NCI-H2081 treated with DMSO at 0.1 percent for 48 hours (cell line): ENCODE measurements at places on chromosomes 1 and 21.

DNA sequence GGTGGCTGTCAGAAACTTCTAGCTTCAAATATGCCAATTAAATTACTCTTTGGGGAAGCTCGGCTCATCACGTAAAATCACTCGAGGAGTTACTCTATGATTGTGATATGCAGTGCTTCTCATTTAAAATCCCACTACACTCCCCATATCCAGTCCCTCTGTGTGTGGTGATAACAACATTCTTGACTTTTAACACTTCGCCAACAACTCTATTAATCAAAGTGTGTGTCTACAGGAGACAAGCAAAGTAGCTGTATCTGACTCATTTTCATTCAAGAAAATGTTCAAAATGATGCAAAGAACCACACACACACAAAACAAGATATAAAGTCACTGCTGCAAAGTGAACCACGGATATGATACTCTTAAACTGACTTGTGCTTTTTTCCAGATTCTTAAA, 341.3 kb downstream of the DSCAM start:
- no peak for DNase-seq

GRCh38 chr1:87052400-87052799, 138.0 kb downstream of the HS2ST1 start:
- no peak for DNase-seq

- no peak for DNase-seq
Observed at GRCh38 chr1:5993556-5994491, 1.6 kb upstream of the NPHP4 start.

DNA sequence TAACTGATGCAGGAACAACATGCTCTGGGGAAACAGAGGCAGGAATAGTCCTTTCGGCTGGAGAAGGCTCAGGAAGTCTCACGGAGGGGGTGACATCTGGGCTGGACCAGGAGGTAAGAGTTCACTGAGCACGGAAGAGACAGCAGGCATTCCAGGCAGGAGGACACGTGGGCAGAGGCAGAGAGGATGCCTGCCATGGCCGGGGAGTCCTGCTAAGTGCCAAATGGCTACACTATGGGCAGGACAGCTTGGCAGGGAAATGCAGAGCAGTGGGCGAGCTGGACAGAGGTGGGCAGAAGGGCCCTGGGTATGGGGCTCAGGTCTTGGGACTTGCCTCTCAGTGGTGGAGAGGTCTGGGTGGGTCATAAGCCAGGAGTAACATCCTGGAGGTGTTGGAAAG, 17.6 kb downstream of the ALDH4A1 start:
- no peak for DNase-seq

DNA sequence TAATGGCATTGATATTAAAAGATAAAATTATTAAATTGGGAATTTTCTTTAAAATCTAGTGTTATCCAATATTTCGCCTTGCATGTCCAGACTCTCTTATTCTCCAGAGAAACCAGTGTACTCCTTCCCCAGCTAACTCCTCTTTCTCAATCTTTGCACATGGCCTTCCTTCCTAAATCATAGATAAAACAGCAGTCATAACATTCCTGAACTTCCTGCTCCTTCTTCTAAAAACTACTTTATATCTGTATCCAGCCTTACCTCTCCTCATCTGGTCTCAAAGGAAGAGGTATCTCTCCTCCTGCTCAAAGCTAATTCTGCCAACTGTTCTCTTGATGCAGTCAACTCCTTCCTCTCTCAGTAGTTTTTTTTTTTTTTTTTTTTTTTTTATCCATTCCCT, 39.5 kb upstream of the NEK7 start:
- no peak for DNase-seq

GRCh38 chr21:45309069-45309986, 21.6 kb upstream of the POFUT2 start:
- no peak for DNase-seq

GRCh38 chr1:10776190-10776905, 20.1 kb downstream of the CASZ1 start:
- no peak for DNase-seq

DNA sequence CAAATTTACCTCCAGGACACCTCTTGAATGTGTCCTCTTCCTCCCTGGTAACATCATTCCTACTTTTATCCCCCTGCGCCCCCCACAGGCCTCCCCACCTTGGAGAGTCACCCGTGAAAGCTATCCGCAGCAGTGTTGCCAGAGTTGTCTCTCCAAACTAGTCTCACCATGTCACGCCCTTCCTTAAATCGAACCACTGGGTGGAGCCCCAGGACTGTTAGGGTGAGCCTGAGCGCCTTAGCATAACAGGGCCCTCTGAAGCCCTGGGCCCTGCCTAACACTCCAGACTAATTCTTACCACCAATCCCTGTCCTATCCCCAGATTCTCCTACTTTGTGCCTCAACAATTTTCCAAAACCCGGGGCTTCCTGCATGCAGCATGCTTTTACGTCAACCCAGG, 35.0 kb downstream of the HSD3B2 start:
- no peak for DNase-seq

DNA sequence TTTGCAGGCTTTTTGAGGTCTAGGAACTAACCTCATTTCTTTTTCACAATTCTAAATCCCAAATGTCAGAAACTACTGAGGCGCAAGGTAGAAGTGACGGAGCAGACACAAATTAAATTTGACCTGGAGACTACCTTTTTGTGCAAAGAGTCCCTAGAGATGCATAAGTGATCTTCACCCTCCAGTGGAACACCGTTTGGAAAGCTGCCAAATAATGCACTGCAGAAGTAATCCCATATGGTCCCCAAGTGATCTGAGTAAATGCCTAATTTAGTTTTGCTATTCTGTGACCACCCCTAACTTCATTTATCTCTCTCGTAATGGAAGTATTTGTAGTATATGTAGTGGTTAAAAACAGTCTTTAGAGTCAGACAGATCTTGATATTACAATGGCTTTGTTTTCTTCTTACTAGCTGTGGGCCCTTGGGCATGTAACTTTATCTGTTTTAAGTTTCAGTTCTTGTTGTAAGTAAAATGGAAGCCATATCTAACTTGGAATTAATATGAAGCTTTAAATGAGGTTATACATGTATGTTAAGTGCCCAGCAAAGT, 70.4 kb upstream of the IPO9 start:
- DNase-seq: no peak

GRCh38 chr1:26922431-26922729, 837 bp downstream of the NUDC start:
- no peak for DNase-seq

GRCh38 chr1:207040181-207040533, 7.6 kb upstream of the C1orf116 start:
- no peak for DNase-seq

DNA sequence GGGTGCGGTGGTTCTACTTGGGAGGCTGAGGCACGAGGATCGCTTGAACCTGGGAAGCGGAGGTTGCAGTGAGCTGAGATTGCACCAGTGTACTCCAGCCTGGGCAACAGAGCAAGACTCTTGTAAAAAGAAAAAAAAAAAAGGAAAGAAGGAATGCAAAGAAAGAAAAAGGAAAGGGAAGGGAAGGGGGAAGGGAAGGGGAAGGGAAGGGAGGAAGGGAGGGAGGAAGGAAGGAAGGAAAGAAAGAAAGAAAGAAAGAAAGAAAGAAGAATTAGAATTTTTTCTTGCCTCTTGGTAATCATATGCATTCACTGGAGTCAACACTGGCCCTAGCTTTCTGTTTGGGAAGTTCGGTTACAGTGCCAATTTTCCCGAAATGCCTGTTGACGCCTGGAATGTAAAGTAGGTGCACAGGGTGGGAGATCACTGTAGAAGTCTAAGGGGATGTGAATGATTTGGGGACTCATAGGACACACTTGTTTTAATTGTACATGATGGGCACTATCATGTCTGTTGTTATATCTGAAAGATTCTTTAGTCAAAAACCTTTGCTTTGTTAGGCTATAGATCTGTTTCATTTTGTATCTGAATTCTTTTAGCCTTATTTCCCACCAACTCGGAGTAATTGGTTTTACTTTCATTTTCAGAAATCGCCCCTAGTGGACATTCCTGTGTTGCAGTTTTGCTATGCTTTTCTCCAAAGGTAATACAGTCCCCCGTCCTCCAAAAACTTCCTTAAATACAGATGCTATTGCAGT, 59.8 kb upstream of the MORC3 start:
- DNase-seq: no peak

DNA sequence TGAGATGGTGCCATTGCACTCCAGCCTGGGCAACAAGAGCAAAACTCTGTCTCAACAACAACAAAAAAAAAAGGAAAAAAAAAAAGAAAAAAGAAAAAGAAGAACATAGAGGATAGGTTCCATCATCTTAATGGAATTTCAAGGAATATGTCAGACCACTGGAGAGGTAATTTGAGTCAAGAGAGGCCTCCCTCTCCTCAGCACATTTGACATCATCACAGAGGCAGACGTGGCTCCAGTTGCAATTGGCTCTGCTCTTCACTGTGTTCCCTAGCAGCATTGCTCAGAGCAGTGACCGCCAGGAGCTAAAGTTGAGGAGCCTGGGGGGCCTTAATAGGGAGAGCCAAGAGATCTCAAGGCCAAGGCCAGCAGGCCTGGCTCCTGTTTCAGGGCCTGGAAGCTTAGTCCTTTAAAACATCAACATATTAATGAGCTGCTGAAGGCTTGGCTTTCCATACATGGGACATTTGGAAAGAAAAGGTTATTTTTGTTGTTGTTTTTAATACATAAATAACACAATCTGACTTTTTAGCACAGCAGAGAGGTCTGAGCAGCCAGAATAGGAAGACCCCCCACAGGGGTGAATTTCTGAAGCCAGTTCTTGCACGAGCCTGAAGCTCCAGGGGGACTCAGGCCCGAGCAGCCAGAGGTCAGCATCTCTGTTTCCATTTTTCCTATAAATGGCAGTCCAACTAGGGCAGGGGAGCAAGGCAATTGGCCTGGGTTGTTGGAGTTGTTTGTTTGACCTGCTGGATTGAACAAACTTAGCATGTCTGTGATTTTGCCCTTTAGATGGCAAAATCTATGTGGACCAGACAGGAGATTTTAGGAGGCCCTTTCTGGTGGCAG, 118.3 kb upstream of the FGGY start:
- DNase-seq: no peak

GRCh38 chr1:14726606-14727005, 128.1 kb downstream of the KAZN start:
- no peak for DNase-seq

DNA sequence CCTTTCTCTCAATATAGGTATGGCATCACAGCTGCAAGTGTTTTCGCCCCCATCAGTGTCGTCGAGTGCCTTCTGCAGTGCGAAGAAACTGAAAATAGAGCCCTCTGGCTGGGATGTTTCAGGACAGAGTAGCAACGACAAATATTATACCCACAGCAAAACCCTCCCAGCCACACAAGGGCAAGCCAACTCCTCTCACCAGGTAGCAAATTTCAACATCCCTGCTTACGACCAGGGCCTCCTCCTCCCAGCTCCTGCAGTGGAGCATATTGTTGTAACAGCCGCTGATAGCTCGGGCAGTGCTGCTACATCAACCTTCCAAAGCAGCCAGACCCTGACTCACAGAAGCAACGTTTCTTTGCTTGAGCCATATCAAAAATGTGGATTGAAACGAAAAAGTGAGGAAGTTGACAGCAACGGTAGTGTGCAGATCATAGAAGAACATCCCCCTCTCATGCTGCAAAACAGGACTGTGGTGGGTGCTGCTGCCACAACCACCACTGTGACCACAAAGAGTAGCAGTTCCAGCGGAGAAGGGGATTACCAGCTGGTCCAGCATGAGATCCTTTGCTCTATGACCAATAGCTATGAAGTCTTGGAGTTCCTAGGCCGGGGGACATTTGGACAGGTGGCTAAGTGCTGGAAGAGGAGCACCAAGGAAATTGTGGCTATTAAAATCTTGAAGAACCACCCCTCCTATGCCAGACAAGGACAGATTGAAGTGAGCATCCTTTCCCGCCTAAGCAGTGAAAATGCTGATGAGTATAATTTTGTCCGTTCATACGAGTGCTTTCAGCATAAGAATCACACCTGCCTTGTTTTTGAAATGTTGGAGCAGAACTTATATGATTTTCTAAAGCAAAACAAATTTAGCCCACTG, 11.5 kb downstream of the HIPK1 start:
- no peak for DNase-seq

DNA sequence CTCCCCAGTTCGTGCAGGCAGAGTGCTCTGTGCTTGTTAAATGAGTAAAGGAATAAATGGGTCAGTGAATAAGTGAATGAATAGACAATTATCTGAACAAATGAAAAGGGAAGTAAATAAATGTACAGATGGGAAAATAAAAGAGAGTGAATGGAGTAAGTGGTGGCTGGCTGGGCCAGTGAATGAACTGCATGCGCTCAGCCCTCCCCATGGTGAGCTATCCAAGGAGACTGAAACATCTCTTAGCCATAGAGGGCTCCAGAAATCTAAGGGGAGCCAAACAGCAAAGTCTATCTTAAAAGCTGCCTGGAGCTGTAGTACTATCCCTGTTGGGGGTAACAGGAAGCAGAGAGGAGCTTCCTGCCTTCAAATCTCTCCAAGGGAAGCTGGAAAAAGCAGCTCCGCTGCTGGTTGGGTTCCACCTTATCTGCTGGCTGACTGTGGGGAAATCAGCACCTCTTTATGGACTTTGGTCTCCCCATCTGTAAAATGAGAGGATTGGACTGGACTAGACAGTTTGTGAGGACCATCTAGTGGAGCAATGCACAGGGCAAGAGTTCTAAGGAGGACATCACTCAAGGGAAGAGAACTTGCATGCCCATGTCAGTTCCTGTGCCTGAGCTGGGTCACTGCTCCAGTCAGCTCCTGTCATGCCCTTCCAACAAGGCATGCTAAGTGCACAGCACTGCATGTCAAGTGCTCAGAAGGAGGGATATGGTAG, 77.9 kb downstream of the TRABD2B start:
- DNase-seq: no peak

- no peak for DNase-seq
Observed at GRCh38 chr1:55288245-55288644, 73.1 kb upstream of the USP24 start.

- DNase-seq: no peak
Observed at GRCh38 chr1:223156343-223156742, 13.3 kb upstream of the TLR5 start.

DNA sequence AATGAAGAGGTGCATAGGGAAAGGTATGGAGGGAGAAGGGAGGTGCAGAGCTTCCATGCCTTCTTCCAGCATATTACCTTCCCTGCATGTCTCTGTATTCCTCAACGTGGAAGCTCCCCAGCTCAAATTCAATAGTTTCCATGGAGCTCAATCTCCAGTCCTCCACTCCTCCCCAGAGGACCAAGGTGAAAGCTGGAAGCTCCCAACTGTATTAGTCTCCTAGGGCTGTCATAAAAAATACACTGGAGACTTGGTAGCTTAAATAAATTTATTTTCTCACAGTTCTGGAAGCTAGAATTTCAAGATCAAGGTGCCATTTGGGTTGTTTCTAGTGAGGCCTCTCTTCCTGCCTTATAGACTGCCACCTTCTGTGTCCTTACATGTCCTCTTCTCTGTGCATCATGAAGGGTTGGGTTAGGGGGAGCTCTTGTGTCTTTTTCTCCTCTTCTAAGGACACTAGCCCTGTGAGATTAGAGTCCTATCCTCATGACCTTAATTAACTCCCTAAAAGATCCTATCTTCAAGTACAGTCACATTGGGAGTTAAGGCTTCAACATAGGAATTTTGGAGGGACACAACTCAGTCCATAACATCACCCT, 21.9 kb upstream of the RABGGTB start:
- no peak for DNase-seq

- no peak for DNase-seq
Observed at GRCh38 chr1:32321712-32322291, 14.2 kb downstream of the MARCKSL1 start.

GRCh38 chr21:33732038-33732437, 89.7 kb downstream of the ITSN1 start:
- DNase-seq: no peak

- no peak for DNase-seq
Observed at GRCh38 chr1:64514197-64514765, 44.4 kb downstream of the CACHD1 start.

- no peak for DNase-seq
Observed at GRCh38 chr1:5744911-5745799, 247.1 kb downstream of the NPHP4 start.

GRCh38 chr1:186152620-186153239, 222.3 kb downstream of the TPR start:
- DNase-seq: no peak
